ENCODE measurements at places on chromosomes 3 and 15. TPM values are rescaled to one million over a fixed set of nuclear protein-coding genes. Genes with fewer than 3 reads are reported as not detected.

The IQCF2 gene
- not detected for total RNA-seq

The INO80 gene
- total RNA-seq: 20.1 TPM

The FBXW12 gene
- not detected for total RNA-seq

The ROBO1 gene
- total RNA-seq: 11.4 TPM

Data from epithelial cell of umbilical artery (primary cell).